ENCODE measurements at places on chromosomes 1 and 21.

DNA sequence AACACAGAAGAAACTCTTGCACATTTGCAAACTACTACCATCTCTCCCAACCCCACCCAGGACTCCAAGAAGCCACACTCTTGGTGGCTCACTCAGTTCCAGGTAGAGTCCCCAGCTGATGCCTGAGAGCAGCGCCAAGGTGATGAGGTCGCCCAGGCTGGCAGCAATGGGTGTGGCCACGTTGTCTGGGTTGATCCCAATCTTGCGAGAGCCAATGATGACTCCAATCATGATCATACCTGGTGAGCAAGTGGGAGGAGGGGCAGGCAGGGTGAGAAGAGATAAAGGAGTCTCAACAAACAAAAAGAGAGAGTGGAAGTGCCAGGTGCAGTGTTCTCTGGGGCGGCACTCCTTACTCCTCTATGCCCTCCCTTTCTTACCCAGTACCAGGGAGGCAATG lies 14.4 kb downstream of the SLC41A1 start:
- DNase-seq = no peak

- DNase-seq = no peak
These were observed 1.4 kb upstream of the PAPPA2 start for GRCh38 chr1:176461576-176461975.

- no peak for DNase-seq
These were observed 36.3 kb downstream of the ACTL8 start for GRCh38 chr1:17791480-17791879.

- DNase-seq = no peak
These were observed 124.2 kb upstream of the OLFM3 start for GRCh38 chr1:102120910-102121309.

DNA sequence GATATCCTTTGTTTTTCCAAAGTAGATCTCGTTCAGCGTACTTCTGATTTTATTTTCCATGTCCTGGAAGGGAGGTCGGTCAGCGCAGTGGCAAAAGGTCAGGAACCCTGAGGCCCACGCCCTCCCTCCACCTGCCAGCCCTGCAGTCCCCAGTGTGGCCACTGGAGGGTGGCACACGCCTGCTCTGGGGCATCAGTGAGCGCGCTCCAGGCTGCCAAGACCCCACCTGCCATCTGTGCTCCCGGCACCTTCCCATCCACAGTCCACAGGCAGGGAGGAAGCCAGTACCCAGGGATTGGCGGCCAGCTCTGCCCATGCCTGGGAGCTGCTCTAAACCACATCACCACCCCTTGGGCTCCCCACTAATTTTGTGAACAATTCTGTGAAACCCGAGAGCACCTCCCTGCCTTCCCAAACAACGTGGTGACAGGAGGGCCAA lies 32.3 kb downstream of the SLC66A1 start:
- DNase-seq = no peak

- no peak for DNase-seq
These were observed 1.6 kb downstream of the ELK4 start for GRCh38 chr1:205630241-205630640.

GRCh38 chr1:172746091-172746949 lies 87.4 kb downstream of the FASLG start:
- DNase-seq = peak; percentile 66

DNA sequence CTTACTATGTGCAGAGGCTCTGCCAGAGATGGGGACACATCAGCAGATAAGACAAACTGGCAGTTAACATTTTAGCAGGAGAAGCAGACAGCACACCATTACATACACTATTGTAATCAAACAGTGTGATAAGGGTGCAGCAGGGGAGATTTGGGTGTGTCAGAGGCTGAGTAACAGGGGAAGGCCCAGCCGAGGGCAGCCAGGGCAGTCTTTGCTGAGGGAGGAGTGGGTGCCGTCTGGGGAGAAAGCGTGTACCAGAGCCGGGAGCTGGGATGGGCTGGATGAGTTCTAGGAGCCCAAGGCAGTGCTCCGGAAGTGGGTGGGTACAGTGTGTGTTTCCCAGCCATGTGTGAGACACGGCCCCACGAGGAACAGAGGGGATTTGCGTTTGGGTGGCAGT lies 31.2 kb downstream of the KCNA10 start:
- DNase-seq = no peak

DNA sequence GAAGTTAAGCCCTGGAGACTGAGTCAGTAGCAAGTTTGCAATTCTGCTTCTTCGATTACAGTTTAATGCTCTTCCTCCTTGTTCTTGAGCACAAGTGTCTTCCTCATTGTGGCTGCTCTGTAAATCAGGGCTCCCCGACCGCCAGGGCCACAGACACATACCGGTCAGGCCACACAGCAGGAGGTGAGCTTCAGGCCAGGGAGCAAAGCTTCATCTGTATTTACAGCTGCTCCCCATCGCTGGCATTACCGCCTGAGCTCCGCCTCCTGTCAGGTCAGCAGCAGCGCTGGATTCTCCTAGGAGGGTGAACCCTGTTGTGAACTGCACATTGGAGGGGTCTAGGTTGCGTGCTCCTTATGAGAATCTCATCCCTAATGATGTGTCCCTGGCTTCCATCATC lies 1.7 kb upstream of the TRAPPC10 start:
- no peak for DNase-seq

- DNase-seq = no peak
These were observed 765 bp upstream of the S100A4 start for GRCh38 chr1:153546371-153546770.

GRCh38 chr1:109976762-109977161 lies 7.8 kb upstream of the AHCYL1 start:
- DNase-seq = no peak

DNA sequence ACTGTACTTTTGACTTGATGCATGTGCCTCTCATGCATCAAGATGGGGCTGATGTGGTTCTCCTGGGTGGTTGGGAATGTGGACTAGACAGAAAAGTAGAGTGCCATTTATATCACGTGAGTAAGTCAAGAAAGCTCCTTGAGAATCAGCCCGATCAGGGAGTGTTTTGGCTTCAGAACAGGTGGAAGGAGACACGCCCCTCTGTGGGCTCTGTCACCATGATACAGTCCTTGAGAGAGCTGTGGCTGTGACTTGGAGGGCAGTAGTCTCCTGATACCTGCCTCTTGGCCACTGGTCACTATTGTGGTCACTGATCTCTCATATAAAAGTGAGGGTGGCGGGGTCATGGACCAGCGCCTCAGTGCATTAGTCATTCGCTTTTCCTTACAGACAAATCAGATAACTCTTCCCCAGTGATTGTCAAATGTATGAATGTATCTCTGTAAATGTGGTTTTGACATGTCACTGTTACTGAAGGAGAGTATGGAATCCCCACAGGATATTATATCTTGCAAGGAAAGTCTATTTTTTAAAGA lies 8.9 kb upstream of the C4BPB start:
- DNase-seq = no peak
